ENCODE measurements at places on chromosomes 5 and 9. TPM values are rescaled to one million over a fixed set of nuclear protein-coding genes. Genes with fewer than 3 reads are reported as not detected.

DNA sequence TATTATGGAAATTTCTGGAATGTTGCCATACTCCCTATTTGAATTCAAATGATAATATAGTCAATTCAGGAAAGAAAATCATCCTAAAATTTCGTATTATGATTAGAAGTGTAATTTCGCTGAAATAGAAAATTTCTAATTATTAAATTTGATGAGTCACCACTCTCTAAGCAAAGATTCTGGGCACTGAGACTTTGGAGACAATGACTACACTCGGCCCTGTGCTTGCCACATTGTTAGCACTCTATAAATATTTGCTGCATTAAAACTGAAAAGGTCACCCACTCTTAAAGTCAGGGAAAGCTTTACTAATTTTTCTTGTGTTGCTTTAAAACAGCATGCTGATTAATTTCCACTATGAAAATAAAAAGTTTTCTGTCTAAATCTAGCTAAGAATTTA, 240.3 kb downstream of the TLE4 start:
- DNase-seq: no peak

Gene SHROOM1
- 1.6 TPM for total RNA-seq

- DNase-seq: no peak
These were observed 51.9 kb upstream of the RAI14 start for GRCh38 chr5:34604119-34604675.

DNA sequence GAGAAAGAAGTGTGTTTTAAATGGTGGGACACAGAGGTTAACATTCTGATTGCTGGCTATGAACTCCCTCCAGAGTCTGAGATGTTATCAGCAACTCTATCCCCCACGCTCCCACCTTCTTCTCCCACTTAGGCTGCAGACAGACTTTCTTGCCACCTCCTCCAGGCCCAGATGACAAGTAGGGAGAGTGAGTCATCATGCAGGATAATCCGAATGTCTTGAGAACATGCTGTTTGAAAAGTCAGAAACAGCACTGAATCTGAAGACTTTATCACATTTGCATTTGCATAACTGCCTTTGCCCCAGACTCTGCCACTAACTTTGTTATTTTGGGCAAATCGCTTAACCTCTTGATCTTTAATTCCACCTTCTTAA, 139.8 kb downstream of the ESM1 start:
- no peak for DNase-seq

GRCh38 chr9:136525841-136526499, 19.9 kb downstream of the NOTCH1 start:
- DNase-seq: no peak

GRCh38 chr5:56259002-56259511, 25.9 kb upstream of the ANKRD55 start:
- DNase-seq: no peak

DNA sequence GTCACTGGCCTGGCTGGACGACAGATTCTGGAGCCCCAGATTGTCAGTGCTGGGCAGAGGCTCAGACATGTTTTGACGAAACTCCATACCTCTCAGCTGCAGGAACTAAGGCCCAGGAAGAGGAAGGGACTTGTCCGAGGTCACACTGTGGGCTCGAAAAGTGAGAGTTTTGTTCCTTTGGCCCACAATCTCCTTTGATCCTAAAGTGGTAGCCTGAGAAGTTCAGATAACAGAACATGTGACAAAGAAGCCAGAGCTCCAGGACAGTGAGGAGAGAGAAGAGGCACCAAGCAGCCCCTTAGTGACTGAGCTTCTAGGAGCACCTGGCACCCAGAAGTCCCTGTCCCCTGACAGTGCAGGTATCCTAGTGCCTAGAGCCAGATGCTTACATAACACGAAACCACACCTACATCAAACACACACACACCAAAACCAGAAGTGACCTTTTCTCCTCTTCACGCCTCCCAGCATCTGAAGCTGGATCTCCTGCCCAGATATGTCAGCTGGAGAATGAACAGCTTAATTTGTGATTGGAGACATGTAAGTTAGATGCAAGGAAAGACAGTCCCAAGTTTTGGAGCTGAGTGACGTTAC, 88.9 kb downstream of the ADRB2 start:
- no peak for DNase-seq

DNA sequence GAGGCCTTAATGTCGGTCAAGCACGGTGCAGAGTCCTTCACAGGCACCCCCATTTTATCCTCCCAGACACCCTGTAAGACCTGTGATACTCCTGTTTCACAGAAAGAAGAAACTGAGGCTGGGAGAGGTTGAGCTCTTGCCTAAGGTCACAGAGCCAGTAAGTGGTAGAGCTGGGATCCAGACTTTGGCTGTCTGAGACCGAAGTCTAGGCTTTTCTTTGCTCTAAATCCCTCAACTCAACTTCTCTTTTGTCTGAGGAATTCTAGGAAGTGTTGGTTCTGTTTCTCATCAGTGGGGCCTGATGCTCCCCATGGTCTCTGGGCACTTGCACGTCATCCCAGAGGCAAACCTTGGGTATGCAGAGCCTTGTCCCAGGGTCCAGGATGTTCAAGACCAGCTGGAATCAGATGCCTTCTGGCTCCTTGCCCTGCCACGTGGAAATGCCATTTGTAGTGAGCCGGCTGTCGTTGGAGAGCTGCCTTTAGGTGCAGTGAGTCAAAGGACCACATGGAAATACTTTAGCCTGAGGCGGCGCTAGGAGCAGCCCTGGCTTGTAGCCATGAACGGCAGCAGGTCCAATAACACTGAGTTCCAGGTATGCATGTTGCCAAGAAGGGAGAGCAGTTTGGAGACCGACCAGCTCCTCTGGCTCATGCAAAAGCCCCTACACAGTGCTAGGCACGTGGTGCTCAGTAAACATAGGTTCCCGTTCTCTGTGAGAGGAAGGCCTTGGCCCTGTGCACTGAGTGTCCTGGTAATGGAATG, 9.2 kb downstream of the DCANP1 start:
- DNase-seq: no peak

Gene PCAT7
- total RNA-seq: not detected

Measured in CD8-positive, alpha-beta memory T cell (primary cell).